ENCODE measurements at places on chromosomes 1 and 21. TPM values are rescaled to one million over a fixed set of nuclear protein-coding genes. Genes with fewer than 3 reads are reported as not detected.
A peak's percentile ranks its signal among the peaks of the same experiment; 100 is the strongest.

COL8A2 gene
- 7.4 TPM for total RNA-seq

GRCh38 chr1:35531368-35531767 lies 25.8 kb downstream of the KIAA0319L start:
- DNase-seq = no peak

CYP2J2 gene
- total RNA-seq = 11.6 TPM

DNA sequence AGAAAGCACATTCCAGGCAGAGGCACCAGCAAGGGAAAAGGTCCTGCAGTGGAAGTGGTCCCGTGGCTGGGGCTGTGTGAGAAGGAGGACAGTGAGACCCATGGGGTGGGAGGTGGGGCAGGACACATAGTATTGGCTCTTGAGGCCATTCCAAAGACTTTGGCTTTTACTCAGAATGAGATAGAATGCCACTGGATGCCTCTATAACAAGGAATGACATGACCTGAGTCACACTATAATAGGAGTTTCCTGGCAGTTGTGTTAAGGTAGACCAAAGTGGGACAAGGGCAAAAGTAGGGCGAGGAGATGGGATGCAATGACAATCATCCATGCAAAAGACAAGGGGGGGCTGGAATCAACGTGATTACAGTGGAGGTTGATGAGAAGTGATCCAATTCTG lies 24.7 kb upstream of the LAMC2 start:
- no peak for DNase-seq

GRCh38 chr1:1419813-1420653 lies 1.0 kb downstream of the ANKRD65 start:
- DNase-seq = no peak

DNA sequence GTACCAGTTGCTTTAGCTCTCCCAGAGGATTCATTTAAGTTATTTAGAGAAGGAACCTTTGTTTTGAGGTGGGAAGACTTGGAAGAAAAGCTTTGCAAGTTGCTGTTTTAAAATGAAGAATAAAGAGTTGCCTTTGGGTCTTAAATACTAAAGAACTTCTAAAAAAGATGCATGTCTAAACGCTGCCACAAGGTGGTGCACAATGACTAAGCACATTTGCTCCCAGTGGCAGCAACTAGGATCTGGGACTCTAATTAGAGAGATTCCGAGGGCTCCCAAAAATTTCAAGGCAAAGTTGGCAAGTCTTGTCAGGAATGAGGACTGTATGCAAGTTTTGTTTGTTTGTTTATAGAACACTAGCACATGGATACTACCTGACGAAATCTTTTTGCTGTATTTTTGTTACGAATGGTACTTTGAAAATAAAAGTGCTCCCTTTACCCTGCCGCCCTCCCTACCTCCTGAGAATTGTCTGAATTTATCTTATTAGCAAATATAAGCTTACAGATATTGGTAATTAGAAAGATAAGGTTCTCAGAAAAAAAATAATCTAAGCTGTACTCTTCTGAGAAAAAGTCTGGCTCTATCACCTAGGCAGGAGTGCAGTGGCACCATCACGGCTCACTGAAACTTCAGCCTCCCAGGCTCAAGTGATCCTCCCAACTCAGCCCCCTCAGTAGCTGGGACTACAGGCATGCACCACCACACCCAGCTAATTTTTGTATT lies 121.8 kb downstream of the HFM1 start:
- peak; percentile 60 for DNase-seq

SELL gene
- 0.36 TPM for total RNA-seq
